ENCODE measurements at places on chromosomes 1 and 21. TPM values are rescaled to one million over a fixed set of nuclear protein-coding genes. Genes with fewer than 3 reads are reported as not detected.

Gene ZNF593OS
- not detected for total RNA-seq

Gene CAMSAP2
- total RNA-seq = 0.65 TPM

Gene NTMT2
- total RNA-seq = not detected

Gene CELF3
- total RNA-seq = not detected

Gene LIPI
- total RNA-seq = not detected

Gene INSRR
- 0.13 TPM for total RNA-seq

Gene PLA2G5
- total RNA-seq = not detected

Gene AQP10
- total RNA-seq = not detected

Gene NTRK1
- 1.8 TPM for total RNA-seq

Gene PDC
- total RNA-seq = not detected

Gene AK4
- 58.1 TPM for total RNA-seq

Gene GJA8
- not detected for total RNA-seq

Gene NRAS
- 54.1 TPM for total RNA-seq

Gene EFNA1
- not detected for total RNA-seq

Gene LRRC53
- not detected for total RNA-seq

Gene DIO1
- not detected for total RNA-seq

Gene SERBP1
- 219 TPM for total RNA-seq

Gene DMRTA2
- not detected for total RNA-seq

Gene TINAGL1
- not detected for total RNA-seq

Gene GPR3
- 0.58 TPM for total RNA-seq

Gene ZBTB17
- 43.8 TPM for total RNA-seq

Gene C4BPA
- total RNA-seq = not detected

Gene BRDT
- 0.58 TPM for total RNA-seq

Gene SLAMF7
- 13.7 TPM for total RNA-seq
